ENCODE measurements at places on chromosomes 7 and 10.

- DNase-seq = no peak
Measured at GRCh38 chr7:158353606-158354570, 233.7 kb downstream of the PTPRN2 start.

- no peak for DNase-seq
Measured at GRCh38 chr10:110011681-110012080, 3.9 kb downstream of the ADD3 start.

- DNase-seq = no peak
Measured at GRCh38 chr7:151665368-151665767, 145.7 kb upstream of the RHEB start.

- DNase-seq = no peak
Measured at GRCh38 chr7:35987016-35987415, 166.0 kb upstream of the EEPD1 start.

GRCh38 chr7:1538544-1539180 is 8.2 kb downstream of the MAFK start:
- DNase-seq = no peak

GRCh38 chr7:45582868-45583277 is 8.7 kb downstream of the ADCY1 start:
- DNase-seq = no peak

- DNase-seq = no peak
Measured at GRCh38 chr7:1586126-1586826, 16.4 kb upstream of the PSMG3 start.

GRCh38 chr10:86170255-86171108 is 196.1 kb downstream of the GRID1 start:
- DNase-seq = peak; percentile 7

DNA sequence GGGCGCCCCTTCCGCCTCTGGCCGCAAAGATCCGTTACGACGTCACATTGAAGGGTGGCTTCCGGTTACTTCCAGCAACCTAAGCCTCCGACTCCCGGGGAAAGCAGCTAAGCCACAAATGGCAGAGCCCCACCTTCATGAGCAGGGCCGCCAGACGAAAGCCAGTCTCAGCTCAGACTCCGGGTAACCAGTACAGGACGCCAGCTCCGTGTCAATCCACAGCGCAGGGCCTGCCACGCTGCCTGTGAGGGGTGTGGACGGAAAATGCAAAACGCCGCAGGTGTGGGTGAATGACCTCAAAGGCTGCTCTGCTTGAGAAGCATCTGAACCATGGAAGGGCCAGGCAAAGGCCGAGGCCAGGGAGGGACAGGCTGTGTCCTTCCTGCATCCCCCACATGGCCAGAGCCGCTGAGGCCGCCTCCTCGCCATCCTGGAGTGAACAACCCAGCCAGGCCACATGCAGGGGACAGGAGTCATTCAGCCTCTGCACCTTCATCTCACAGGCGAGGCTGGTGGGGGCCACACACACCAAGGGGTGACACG is 53.5 kb upstream of the PPP2R2D start:
- DNase-seq = no peak

DNA sequence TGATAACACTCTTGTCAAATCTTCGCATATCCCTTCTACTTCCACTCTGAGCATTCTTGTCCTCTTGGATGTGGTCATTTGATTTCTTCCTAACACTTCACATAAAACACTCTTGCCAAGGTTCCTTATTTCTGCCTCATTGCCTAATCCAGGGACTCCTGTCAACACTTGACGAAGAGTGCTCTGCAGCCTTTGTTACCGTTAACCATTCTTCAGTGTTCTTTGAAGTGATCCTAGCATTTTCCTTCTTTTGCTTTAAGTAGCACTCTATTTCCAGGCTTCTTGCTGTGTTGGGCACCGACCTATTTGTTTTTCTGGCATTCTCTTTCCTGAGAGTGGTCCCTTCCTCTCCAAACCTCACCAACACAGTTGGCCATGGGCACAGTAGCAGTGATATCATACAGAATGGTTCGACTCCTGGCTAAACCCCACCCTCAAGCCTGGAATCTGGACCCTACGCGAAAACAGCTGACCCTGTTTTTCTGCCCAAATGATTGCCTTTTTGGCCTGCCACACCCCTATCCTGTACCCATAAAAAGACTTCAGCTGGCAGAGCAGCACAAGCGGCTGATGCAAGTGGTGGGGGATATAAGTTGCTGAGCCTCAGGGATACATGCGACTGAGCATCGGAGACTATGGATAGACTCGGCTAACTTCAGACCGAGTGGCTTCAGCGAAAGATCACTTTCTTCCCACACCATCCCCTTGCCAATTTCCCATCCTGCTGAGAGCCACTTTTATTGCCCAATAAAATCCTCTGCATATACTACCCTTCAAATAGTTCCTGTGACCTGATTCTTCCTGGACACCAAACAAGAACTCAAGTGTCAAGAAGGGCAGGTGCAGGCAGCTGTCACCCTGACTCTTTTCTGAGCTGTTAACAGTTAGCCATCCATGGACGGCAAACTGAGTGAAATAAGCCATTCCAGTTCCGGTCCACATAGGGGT is 820.6 kb downstream of the CCSER2 start:
- no peak for DNase-seq

GRCh38 chr7:22853674-22854157 is 31.1 kb upstream of the TOMM7 start:
- DNase-seq = peak; percentile 80

DNA sequence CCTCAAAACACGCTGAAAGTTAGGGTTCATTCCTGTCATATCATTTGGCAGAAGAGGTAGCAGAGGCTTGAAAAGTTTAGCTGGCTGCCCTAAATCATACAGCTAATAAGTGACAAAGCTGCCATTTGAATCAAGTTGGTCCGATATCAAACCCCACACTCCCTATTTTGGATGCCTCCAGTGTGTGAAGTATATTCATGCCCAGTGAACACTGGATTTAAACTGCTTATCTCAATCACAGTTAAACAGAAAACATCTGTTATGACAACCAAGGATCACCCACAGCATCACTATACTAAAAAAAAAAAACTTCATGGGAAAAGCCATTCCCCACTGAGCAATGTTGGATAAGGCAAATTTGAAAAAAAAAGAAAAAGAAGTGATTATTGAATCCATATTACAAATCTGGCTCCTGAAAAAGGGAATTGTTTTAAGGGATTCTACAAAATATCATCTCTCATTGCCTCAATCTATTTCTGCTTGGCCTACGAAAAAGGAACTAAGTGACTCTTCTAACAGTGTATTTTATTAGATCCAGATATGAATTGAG is 48.3 kb downstream of the ABCB1 start:
- no peak for DNase-seq

GRCh38 chr10:132806561-132807003 is 20.6 kb upstream of the NKX6-2 start:
- DNase-seq = no peak

GRCh38 chr10:113219446-113219845 is 269.4 kb downstream of the TCF7L2 start:
- no peak for DNase-seq

DNA sequence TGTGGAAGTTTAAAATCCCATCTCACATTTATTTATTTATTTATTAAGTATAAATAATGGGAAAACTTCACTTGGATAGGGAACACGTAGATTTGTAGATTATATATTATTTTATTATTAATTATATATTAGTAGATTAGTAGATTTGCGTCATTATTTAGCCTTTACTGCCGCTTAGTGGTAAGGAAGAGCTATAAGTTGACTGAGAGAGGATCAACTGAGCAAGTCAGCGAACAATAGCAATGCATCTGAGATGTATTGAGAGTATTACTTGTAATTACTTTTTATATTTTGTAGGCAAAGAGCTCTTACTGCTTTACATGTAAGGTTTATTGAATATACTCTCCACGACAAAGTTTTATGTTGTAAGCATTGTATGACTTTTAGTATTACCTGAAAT is 244.5 kb upstream of the ANKRD30A start:
- DNase-seq = peak; percentile 22

DNA sequence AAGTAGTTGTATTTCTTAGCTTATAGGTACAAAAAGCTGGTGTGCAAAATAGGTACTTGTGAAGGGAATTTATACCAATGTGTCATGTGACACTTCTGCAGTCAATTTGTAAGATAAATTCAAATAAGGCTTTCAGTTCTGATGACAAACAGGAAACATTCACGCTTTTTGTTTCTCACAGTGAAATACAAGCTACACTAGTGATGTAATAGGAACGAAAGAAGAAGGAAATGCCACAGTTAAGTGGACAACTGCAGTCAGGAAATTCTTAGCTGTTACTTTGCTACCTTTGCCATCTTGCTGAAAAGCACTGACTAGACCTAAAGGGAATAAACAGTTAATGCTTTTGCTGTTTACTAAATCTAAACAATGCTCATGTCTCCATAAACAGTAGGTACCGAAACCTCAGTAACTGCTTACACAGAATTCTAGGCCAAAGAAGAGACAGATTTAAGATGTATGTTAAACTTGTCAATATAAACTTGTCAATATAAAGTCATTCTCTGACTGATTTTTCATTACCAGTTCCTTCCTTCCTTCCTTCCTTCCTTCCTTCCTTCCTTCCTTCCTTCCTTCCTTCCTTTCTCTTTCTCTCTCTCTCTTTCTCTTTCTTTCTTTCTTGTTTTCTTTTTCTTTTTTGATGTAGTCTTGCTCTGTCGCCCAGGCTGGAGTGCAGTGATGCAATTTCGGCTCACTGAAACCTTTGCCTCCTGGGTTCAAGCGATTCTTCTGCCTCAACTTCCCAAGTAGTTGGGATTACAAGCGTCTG is 10.1 kb downstream of the OTUD1 start:
- peak; percentile 47 for DNase-seq

DNA sequence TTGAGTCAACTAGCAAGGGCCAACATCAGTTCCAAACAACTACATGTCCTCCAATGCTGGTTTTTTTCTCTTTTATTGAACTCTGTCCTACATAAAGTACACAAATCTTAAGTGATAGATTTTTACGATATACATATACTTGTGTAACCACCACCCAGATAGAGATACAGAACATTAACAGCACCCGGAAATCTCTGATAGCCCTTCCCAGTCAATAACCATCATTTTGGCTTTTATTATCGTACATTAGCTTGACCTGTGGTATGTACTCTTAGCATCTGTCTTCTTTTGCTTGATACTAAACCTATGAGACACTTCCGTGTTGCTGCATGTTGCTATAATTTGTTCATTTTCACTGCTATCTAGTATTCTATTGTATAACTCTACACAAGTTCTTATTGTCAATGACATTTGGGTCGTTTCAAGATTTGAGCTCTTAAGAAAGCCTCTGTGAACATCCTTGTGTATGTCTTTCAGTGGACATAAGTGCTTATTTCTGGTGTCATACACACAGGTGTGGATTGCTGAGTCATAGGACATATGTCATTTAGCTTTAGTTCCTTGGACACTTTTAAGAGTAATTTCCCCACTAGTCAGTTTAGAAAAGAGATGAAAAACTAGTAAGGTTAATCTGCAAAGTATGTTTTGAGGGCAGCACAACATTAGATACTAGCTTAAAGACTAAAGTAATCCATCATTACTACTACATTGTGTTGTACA is 111.1 kb downstream of the PRLHR start:
- DNase-seq = no peak

DNA sequence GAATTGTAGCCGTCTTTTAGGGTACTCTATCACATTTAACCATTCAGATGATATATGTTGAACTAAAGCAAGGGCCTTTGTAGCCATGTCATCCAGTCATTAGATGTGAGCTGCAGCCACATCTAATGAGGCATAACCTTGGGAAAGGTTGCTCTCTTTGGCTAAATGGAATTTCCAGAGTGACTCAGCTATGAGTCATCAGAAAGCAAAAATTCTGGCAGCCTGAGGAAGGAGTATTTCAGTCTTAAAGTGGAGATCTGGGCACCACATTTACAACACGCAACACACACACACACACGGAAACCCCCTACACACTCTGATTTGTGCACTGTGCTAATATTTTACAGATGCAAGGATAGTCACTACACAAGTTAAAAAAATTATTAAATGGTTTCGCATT is 176.9 kb upstream of the ZWINT start:
- DNase-seq = no peak

- no peak for DNase-seq
Measured at GRCh38 chr10:29811751-29812427, 177.1 kb upstream of the SVIL start.

Data from GM12865 (cell line).